ENCODE measurements at places on chromosomes 5 and 9.
A peak's percentile ranks its signal among the peaks of the same experiment; 100 is the strongest.

DNA sequence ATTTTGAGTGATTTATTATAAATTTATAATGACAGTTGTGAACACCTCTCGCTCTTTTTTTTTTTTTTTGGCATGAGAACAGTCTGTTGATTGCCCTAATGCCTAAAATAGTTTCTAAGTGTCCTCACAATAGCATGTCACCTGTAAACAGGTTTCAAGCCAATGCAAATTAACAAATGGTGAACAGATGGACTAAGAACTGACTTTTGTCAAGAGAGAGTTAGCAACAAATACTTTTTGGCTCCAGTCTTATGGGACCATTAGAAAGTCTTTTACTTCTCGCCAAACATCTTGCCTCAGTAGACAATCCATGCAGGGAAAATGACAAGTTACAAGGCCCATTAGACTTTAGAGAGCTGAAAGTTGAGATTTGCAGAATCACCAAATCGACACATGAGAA lies 67.8 kb downstream of the MED27 start:
- peaks cover 11% of the 10 kb centered on the region for H3K36me3 ChIP-seq
- no peak overlapping the region for H3K4me3 ChIP-seq
- no peak overlapping the region for H3K27ac ChIP-seq
- no peaks in the 10 kb centered on the region for H3K27me3 ChIP-seq

GRCh38 chr9:132456241-132456640 lies 46.2 kb downstream of the CFAP77 start:
- no peak for DNase-seq
- H3K27me3 ChIP-seq: peaks cover 17% of the 10 kb centered on the region
- H3K4me3 ChIP-seq: no peak overlapping the region
- H3K27ac ChIP-seq: no peak overlapping the region

- H3K36me3 ChIP-seq: no peaks in the 10 kb centered on the region
- DNase-seq: no peak
- H3K4me1 ChIP-seq: peaks cover 8% of the 10 kb centered on the region
- no peak overlapping the region for H3K27ac ChIP-seq
Measured at GRCh38 chr9:18495065-18495464, 21.1 kb downstream of the ADAMTSL1 start.

GRCh38 chr9:127938298-127938690 lies 640 bp upstream of the DPM2 start:
- peak overlapping the region; percentile 70 for H3K27ac ChIP-seq
- peaks cover 43% of the 10 kb centered on the region for H3K4me1 ChIP-seq
- DNase-seq: no peak
- H3K27me3 ChIP-seq: no peaks in the 10 kb centered on the region
- H3K4me3 ChIP-seq: peak overlapping the region; percentile 88

- peaks cover 4% of the 10 kb centered on the region for H3K27me3 ChIP-seq
- H3K4me1 ChIP-seq: no peaks in the 10 kb centered on the region
- H3K36me3 ChIP-seq: no peaks in the 10 kb centered on the region
- no peak overlapping the region for H3K27ac ChIP-seq
- no peak for DNase-seq
Measured at GRCh38 chr5:174355208-174355612, 309.7 kb downstream of the NSG2 start.

Measured in lower lobe of right lung (tissue), 2 donors.